ENCODE measurements at places on chromosomes 12 and 14. TPM values are rescaled to one million over a fixed set of nuclear protein-coding genes. Genes with fewer than 3 reads are reported as not detected.

GRCh38 chr14:33026850-33027430, 88.3 kb downstream of the NPAS3 start:
- no peak overlapping the region for H3K4me3 ChIP-seq
- no peak overlapping the region for H3K27ac ChIP-seq

Gene CCDC197
- not detected for total RNA-seq

- DNase-seq = no peak
- no peaks in the 10 kb centered on the region for H3K4me1 ChIP-seq
These were observed 8.0 kb upstream of the MGP start for GRCh38 chr12:14893506-14894250.

DNA sequence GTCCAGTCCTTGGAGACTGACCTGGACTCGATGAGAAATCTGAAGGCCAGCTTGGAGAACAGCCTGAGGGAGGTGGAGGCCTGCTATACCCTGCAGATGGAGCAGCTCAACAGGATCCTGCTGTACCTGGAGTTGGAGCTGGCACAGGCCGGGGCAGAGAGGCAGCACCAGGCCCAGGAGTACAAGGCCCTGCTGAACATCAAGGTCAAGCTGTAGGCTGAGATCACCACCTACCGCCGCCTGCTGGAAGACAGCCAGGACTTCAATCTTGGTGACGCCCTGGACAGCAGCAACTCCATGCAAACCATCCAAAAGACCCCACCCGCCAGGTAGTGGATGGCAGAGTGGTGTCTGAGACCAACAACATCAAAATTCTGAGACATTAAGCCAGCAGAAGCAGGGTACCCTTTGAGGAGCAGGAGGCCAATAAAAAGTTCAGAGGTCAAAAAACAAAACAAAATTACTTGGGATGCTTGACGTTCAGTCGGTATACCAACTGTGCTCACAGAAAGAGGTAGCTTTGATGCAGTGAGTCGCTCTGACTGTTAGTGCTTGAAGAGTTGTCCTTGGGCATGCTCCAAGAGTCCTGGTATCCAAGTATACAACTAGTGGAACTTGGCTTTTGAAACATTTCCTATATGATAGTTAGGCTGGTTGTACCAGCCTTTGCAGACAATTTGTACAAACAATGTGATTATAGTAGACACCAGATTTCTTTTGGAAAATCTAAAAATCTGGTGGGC, 4.8 kb downstream of the MED6 start:
- H3K4me3 ChIP-seq = no peak overlapping the region
- DNase-seq = no peak
- no peak overlapping the region for H3K27ac ChIP-seq
- H3K4me1 ChIP-seq = peaks cover 20% of the 10 kb centered on the region

DNA sequence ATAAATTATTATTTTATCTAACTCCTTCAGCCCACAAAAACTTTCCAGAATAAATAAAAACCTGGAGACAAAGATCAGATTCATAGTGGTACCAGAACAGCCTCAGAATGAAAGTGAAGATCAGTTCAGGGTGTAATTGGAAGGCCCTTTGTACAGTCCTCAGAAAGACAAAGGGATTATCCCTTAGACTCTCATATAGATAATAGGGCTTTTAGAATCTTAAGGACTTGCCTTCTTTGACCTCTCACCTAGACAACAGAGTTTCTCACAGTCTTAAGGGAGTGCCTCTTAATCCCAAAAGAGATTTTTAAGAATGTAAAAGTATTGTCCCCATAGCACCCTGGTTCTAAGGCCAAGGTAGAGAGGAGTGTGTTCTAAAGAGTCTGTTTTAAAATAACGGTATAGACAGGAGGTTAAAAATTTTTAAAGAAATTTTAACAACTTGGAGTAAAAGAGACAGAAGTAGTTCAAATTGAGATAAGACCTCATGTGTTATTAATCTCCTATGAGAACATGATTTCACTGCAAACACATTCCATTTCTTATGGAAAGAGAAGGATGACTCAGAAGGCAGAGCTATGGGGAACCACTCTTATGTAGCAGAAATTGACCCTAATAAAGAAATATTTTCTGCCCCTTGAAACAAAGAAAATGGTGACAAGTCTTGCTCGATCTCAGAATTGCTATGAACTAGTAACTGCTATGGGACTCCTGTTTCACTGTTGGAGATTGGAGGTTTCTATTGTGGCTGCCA, 24.2 kb upstream of the NOVA1 start:
- H3K27ac ChIP-seq = no peak overlapping the region
- no peak overlapping the region for H3K4me3 ChIP-seq
- no peak for DNase-seq
- no peaks in the 10 kb centered on the region for H3K36me3 ChIP-seq
- H3K27me3 ChIP-seq = no peaks in the 10 kb centered on the region

Gene ZDHHC22
- not detected for total RNA-seq

DNA sequence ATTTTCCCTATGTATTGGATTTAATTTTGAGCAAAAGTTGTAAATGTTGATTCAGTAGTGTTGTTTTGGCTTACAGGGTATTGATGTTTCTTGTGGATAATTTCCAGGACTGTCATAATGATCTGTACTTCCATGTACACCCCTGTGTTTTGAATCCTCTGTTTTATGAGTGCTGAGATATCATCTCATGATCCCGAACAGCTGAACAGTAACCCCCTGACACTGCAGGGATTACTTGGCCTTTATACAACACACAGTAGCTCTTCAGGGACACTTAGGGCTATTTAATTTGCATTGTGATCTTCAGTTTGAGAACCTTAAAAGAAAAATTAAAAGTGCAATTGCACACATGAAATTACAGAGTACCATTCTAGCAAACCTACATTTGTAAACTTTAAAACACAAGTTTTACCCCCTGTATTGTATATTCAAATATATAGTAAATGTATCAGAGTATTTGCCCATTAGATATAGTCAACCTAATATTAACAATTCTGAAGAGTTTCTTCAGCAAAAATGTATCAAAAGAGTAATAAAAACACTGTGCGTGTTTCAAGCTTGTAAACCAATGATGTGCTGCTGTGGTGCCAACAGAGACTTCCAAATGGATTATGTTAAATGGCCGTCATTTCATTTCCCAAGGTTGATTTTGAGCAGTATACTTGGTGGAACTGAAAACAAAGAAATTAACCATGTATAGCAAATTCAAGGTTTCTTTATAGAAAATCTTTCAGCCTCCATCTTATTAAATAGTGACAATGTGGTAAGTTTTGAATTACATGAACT, 27.9 kb upstream of the MYF6 start:
- H3K27ac ChIP-seq = no peak overlapping the region
- DNase-seq = no peak
- no peaks in the 10 kb centered on the region for H3K36me3 ChIP-seq
- no peaks in the 10 kb centered on the region for H3K4me1 ChIP-seq

- no peaks in the 10 kb centered on the region for H3K4me1 ChIP-seq
- H3K4me3 ChIP-seq = no peak overlapping the region
- no peaks in the 10 kb centered on the region for H3K36me3 ChIP-seq
- no peak overlapping the region for H3K27ac ChIP-seq
These were observed 214.2 kb downstream of the ADAMTS20 start for GRCh38 chr12:43337571-43338444.

DNA sequence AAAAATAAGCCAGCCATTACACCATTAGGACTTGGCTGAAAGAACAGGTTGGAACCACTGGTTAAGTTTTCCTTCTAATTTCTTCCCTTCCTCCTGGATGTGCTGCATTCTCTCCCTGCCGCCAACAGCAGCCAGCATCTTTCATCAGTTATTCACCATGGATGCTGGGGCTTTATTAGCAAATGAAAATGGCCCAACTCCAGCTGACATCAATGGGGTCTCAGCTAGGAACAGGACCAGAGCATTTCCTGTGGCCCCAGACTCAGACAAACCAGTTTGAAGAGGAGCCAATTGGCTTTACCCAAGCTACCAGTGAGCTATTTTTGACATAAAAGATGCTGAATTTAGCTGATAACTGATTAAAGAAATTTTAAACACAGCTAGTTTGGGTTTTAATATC, 26.0 kb upstream of the TBX5 start:
- H3K27me3 ChIP-seq = peaks cover 25% of the 10 kb centered on the region
- no peaks in the 10 kb centered on the region for H3K4me1 ChIP-seq
- H3K27ac ChIP-seq = no peak overlapping the region
- no peak for DNase-seq

GRCh38 chr12:51922762-51923505, 15.6 kb downstream of the ACVRL1 start:
- peaks cover 12% of the 10 kb centered on the region for H3K4me1 ChIP-seq
- DNase-seq = no peak
- H3K36me3 ChIP-seq = peaks cover 2% of the 10 kb centered on the region

Gene KERA
- not detected for total RNA-seq

- H3K27me3 ChIP-seq = peaks cover 17% of the 10 kb centered on the region
- H3K4me1 ChIP-seq = peaks cover 5% of the 10 kb centered on the region
- no peak overlapping the region for H3K4me3 ChIP-seq
These were observed 44.7 kb upstream of the SINHCAF start for GRCh38 chr12:31370531-31371255.

- no peaks in the 10 kb centered on the region for H3K27me3 ChIP-seq
- DNase-seq = no peak
- H3K27ac ChIP-seq = no peak overlapping the region
These were observed 12.1 kb upstream of the IPO8 start for GRCh38 chr12:30707613-30708342.

DNA sequence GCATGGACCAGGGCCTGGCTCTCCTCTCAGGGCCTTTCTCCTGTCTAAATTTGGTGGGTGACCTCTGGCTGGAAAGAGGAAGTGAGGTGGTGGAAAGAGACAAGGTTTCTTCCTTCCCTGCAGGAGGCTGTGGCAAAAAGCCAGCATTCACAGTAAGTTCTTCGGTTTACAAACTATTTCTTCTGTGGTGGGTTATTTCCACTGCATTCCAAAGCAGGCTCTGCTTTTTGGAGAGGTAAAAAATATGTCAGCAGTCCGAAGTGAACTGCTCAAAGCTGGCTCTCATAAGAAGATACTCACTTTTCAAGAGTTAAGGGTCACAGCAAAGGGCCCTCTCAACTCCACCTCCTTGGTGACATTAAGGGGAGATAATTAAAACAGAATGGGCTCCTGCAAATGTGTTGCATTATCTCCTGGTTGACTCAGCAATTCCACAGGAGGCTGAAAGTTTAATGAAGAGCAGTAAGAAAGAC, 48.9 kb upstream of the POC1B start:
- DNase-seq = no peak
- H3K4me1 ChIP-seq = no peaks in the 10 kb centered on the region
- H3K4me3 ChIP-seq = no peak overlapping the region
- no peak overlapping the region for H3K27ac ChIP-seq
- H3K36me3 ChIP-seq = no peaks in the 10 kb centered on the region

DNA sequence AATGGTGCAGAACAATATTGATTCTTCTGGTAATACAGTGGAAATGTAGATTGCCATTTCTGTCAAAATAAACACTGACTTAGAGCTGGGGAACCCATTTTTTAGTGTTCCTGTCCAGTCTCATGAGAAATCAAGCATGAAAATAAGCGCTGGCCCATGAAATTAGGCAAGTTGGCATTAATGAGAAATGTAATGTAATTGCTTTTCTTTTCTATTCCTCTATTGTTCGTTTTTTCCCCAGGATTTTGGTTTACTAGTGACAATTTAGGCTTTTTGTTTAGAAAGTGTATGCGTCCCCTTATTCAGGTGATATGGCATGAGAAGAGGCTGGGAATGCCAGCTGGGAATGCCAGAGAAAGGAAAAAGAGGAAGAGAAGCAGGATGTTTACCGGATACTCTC, 64.4 kb upstream of the KICS2 start:
- no peak overlapping the region for H3K27ac ChIP-seq
- no peaks in the 10 kb centered on the region for H3K4me1 ChIP-seq
- H3K36me3 ChIP-seq = no peaks in the 10 kb centered on the region

DNA sequence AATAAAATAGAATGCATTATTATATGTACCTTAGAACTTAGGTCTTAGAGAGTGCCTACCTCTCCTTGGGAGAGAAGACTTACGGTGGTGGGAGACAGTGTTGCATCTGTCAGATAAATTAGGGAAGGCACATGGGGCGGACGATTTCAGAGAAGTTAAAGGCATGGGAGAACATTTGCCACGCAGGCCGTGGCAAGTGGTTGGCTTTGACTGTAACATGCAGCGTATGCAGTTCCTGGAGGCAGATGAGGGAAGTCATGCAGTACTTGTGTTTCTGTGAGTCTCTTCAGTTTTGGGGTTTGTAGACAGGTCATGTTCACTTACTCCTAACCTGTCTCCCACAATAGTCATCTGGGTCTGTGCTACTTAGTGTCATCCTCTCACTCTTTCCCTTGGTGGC, 43.6 kb downstream of the ETV6 start:
- H3K27me3 ChIP-seq = no peaks in the 10 kb centered on the region
- H3K27ac ChIP-seq = no peak overlapping the region
- no peak overlapping the region for H3K4me3 ChIP-seq
- no peak for DNase-seq
- H3K4me1 ChIP-seq = peaks cover 38% of the 10 kb centered on the region
- H3K36me3 ChIP-seq = no peaks in the 10 kb centered on the region

GRCh38 chr14:37594971-37595808, at the start of the genes FOXA1 and TTC6:
FOXA1 (minus strand) TSS chr14:37595249; CDS start chr14:37594972, 277 bp downstream.
TTC6 (plus strand) TSS chr14:37595629; CDS start chr14:37622065, 26,436 bp downstream.
- H3K4me1 ChIP-seq = peaks cover 8% of the 10 kb centered on the region
- no peak for DNase-seq
- peak within 1 kb of the TSS; percentile 86 for H3K27ac ChIP-seq
- H3K27me3 ChIP-seq = peaks cover 75% of the 10 kb centered on the region
- H3K36me3 ChIP-seq = peaks cover 10% of the 10 kb centered on the region
- peak within 1 kb of the TSS; percentile 73 for H3K4me3 ChIP-seq

Gene COCH
- 0.90 TPM for total RNA-seq

DNA sequence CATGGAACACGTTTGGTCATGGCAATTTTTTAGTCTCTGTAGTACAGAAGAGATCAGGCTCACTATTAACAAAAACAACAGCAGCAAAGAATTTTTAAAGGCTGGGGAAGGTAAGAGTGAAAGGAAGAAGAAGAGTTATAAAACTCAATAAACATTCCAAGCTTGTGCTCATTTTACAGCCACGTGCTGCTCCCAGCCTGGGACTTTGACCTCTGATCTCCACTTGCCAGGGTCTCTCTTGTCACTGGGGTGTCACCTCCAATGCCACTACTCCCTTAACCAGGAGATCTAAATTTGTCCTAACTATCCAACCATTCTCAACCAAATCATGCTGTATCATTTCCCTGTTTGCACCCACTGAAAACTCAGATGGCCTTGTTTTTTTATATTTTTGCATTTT, 605.1 kb downstream of the VRK1 start:
- peaks cover 6% of the 10 kb centered on the region for H3K36me3 ChIP-seq
- H3K27me3 ChIP-seq = peaks cover 10% of the 10 kb centered on the region
- H3K4me1 ChIP-seq = peaks cover 11% of the 10 kb centered on the region
- no peak overlapping the region for H3K4me3 ChIP-seq
- H3K27ac ChIP-seq = no peak overlapping the region

Gene POC1B
- total RNA-seq = 18.2 TPM

GRCh38 chr12:91205811-91206210, 23.2 kb upstream of the DCN start:
- H3K36me3 ChIP-seq = no peaks in the 10 kb centered on the region
- no peak overlapping the region for H3K27ac ChIP-seq
- DNase-seq = no peak
- H3K4me1 ChIP-seq = no peaks in the 10 kb centered on the region
- H3K27me3 ChIP-seq = no peaks in the 10 kb centered on the region

GRCh38 chr14:36905272-36905888, 243.7 kb downstream of the PAX9 start:
- no peaks in the 10 kb centered on the region for H3K36me3 ChIP-seq
- H3K4me1 ChIP-seq = no peaks in the 10 kb centered on the region
- H3K4me3 ChIP-seq = no peak overlapping the region
- H3K27ac ChIP-seq = no peak overlapping the region
- DNase-seq = no peak

All from T-helper 17 cell (primary cell).